CD4-positive, alpha-beta T cell treated with Interleukin-21 for 1 hour (primary cell): ENCODE measurements at places on chromosomes 5 and 9.

- no peak for DNase-seq
These were observed 183.3 kb downstream of the SEMA5A start for GRCh38 chr5:9362600-9362999.

GRCh38 chr5:58875599-58875998, 292.7 kb downstream of the RAB3C start:
- no peak for DNase-seq

DNA sequence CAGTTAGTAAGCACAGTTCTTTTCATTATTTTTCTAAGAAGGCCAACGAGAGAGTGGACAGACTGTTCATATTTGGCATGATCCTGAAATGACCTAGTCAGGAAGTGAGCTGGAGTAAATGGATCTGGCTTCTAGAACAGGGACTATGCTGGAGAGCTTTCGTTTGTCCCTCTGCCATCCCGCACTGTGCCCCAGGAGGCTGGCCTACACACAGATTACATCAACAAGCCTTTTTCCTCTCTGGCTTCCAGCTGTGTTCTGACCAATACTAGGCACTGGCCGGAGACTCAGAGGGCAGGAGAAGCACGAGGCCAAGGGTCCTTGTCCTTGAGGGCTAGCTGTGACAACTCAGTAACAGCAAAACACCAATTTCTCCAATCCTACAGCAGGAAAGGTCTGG, 127.8 kb downstream of the MED27 start:
- no peak for DNase-seq

DNA sequence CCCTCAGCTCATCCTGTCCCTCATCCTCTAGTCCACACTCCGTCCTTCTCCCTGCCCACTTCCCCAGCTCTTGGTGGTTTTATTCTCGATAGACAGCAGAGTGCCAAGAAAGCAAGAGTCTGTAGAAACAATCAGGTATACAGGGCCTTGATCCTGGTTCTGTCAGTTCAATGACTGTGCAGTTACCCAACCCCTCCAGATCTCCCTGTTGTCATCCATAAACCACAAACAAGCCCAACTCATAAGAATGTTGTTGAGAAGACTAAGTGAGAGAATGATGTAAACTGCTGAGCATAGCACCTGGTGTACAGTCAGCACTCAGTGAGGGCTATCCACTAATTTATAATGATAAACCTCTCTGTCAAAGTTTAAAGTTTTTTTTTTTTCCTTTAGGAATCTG, 31.3 kb downstream of the ISL1 start:
- no peak for DNase-seq

GRCh38 chr9:77649109-77649812, 1.1 kb upstream of the GNA14 start:
- DNase-seq: no peak

GRCh38 chr5:56476487-56476856, 243.3 kb upstream of the ANKRD55 start:
- DNase-seq: no peak

DNA sequence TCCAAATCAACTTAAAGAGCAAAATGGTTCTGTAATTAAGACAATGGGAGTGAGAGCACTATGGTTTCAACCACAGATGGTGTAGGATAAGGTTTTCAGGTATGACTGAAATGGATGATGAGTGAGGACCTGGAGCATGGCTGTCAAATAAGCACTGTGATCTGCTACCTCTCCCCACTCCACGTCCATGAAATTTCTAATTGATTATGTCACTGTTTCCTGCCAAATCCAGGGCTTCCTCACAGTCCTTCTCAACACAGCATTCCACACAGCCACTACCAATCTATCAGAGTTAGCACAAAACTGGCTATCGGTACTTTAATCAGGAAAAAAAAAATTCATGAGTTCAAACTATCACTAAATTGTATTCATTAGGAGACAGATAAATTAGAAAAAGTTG, 420.4 kb upstream of the WWC1 start:
- DNase-seq: no peak

DNA sequence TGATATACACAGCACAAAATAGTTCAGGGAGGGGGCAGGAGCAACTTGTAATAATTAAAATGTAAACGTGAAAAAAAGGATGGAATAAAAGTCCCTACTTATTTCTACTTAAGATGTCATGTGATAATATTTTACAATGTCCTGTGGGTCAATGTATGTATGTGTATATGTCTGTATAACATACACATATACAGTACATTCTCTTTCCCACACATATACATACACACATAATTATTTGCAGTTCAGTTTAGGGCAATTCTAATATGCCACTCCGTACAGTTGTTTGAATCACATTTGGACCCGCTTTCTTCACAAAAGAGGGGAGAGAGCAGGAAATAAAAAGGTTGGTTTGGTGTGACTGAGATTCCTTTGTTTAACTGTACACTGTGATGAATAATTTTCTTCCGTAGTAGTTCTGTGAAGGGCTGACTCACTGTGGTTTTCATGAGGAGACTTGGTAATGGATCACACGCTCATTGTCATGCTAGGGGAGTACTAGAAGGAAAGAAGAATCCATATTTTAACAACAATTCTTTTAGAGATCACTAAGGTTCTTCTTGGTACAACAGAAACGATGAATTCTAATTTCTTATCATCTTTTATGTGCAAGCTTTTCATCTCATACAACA, 26.2 kb upstream of the ACOT12 start:
- no peak for DNase-seq
